ENCODE measurements at places on chromosomes 2 and 18.

GRCh38 chr2:120241684-120242083, 11.0 kb upstream of the RALB start:
- DNase-seq, result no peak

GRCh38 chr2:132681766-132682165, 11.8 kb upstream of the LYPD1 start:
- DNase-seq, result no peak

DNA sequence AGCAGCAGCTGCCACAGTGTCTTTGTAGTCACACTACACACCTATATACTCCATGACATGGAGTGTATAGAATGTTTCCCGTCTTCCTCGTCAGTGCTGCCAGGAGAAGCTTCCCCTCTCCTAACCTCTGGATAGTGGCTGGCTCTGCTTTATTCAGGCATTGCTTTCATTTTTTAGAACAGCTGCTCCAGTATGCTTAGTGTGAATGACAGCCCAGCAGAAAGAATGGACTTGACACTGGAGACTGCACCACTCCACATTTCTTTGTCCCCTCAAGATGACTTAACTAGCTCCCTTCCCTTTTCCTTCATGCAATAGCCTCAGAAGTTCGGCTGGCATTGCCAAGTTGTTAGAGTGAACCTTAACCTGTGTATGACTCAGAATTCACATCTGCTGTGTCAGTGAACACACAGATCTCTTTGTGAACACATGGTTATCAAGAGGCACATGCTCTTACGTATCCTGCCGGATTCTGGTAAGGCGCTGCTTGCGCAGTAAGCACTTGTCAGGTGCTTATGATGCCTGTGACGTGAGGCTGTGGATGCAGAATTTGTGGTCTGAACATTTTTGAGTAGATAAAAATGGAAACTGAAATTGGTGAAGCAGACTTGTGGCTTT, 73.9 kb downstream of the NEDD4L start:
- DNase-seq, result no peak

GRCh38 chr18:41052625-41053024, 902.4 kb upstream of the PIK3C3 start:
- no peak for DNase-seq

DNA sequence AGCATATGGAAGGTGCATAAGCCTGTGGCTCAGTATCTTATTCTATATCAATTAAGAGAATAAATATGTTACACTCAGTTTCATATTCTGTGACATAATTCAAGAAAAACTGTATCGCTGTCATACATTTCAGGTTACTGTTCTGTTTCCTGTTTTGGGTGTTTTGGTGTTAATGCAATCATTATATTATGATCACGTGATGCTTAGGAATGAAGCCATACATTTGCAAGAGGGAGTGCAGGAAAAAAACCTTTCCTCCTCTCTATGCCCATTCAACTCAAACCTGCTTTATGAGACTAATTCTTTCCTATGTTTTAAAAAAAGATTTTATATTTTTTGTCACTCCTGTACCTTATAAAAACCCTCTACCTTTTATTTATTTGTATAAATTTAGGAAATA, 120.8 kb upstream of the DDX18 start:
- no peak for DNase-seq

GRCh38 chr2:62196278-62196901, 475 bp downstream of the B3GNT2 start:
- no peak for DNase-seq

GRCh38 chr18:23143016-23143814, 7.9 kb downstream of the CABLES1 start:
- DNase-seq, result no peak

GRCh38 chr18:28875059-28875458, 698.1 kb upstream of the CDH2 start:
- no peak for DNase-seq

DNA sequence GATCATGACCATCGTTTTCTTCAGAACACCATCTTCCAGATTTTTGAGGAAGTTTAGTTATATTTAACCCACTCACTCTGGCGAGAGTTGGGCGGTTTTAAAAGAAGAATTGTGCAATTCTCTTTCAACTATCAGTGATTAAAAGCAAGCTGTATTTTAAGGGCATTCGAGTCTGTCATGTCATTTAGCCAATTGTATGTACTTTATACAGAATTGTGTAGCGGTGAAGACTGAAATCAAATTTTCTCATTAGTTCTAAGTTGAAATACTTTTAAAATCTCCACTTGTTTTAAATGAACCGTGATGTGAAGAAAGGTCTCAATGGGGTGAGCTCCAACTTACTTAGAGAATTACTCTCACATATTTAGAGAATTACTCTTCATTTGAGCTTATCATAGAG, 214.6 kb upstream of the DTNA start:
- DNase-seq, result no peak

- DNase-seq, result no peak
Measured at GRCh38 chr2:47631792-47632398, 151.1 kb upstream of the MSH6 start.

- no peak for DNase-seq
Measured at GRCh38 chr2:216188559-216188850, 79.4 kb downstream of the XRCC5 start.
